Stimulated activated CD8-positive, alpha-beta memory T cell treated with anti-CD3 and anti-CD28 coated beads, Interleukin-2, amount 100 ng/mL, for 1 hour (primary cell): ENCODE measurements at places on chromosomes 5 and 9.
A peak's percentile ranks its signal among the peaks of the same experiment; 100 is the strongest.

DNA sequence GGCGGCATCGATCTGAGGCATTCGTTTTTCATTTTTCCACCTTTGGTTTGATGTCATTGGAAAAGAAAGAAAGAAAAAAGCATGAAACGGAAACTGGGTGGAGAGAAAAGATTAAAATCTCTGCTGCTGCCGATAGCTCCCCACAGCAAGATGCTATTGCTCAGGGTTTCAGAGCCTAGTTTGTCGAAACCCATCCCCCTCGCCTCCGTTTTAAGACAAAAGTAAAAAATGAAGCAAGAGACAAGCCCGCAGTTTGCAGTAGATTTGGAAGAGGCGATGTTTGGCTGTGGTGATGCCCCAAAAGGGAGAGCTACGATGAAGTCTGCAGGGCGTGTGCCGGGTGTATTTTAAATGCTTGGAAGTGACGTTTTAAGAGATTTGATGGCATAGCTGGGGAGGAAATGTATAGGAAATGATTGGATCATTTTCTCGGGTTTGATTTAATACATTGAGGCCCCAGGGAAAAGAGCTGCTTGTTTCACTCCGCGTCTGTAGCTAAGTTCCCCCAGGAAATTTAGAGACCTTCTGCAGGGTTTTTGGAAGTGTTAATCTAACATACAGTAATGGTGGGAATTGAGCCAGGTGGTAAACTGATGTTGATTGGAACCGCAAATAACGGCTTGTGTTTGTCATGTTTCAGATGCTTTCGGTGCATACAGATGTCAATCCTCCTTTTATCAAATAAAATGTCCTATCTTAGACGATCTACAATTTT is 909 bp downstream of the NDFIP1 start:
- DNase-seq: no peak

- no peak for DNase-seq
These were observed 484.1 kb upstream of the SEMA6A start for GRCh38 chr5:117058740-117059139.

DNA sequence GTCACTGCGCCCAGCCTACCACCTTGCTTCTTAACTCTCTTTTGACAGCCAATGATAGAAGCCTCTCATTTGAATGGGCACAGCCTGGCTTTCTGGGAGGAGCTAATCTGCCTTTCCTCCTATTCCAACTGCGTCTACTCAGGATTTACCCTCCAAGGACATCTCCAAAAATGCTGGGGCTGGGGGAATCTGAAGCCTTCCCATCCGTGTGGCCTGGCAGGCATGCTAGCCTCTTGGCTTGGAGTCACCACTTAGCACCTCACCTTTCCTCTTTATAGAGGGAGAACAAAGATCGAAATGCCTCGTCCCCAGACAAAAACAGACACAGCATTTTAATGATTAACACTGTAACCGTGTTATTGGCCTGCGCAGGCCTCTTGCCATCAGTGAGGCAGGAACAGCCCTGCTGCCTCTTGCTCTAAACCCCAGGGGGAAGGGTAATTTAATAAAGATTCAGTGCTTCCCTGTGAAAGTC is 108.2 kb upstream of the KLF4 start:
- DNase-seq: no peak

- no peak for DNase-seq
These were observed 115.5 kb upstream of the DMRT1 start for GRCh38 chr9:726005-726404.

GRCh38 chr5:169602535-169602934 is 19.0 kb downstream of the SPDL1 start:
- DNase-seq: no peak

GRCh38 chr9:107759009-107759822 is 269.6 kb upstream of the KLF4 start:
- no peak for DNase-seq

GRCh38 chr5:141992349-141992963 is 20.4 kb downstream of the GNPDA1 start:
- DNase-seq: peak; percentile 68

DNA sequence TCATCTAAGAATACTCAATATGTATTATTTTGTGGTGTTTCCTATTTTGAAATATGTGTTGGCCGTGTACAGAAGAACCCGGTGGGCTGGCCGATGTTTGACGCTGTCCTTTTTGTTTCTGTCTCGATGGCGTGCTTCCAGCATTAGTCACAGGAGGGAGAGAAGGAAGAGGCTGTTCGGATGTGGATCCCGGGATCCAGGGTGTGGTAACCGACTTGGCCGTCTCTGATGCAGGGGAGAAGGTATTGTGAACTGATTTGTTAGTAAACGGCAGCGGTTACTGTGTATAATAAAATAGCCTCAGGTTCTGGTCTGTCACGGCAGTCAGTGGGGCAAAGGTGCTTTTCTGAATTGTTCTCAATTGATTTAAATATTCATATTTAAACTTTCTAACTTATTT is 275.0 kb downstream of the ARHGEF28 start:
- DNase-seq: no peak

- no peak for DNase-seq
These were observed 93.6 kb downstream of the UHRF2 start for GRCh38 chr9:6506571-6506970.

DNA sequence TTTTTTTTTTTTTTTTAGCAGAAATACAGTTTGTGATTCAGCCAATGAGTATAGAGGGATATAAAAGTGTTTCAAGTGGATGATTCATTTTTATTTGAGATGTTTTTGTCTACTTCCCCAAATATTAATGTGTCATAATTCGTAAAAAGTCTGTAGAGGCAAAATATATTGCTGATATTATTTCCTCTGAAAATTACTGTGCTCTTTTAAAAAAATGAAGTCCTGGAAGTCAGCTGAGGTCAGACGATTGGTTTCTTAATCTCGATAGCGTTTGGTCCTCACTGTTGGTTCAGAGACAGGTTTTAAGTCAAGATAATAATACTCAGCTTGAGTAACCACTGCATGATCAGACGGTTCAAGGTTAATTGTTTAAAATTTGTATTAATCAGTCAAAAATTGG is 19.5 kb downstream of the IL9 start:
- no peak for DNase-seq

DNA sequence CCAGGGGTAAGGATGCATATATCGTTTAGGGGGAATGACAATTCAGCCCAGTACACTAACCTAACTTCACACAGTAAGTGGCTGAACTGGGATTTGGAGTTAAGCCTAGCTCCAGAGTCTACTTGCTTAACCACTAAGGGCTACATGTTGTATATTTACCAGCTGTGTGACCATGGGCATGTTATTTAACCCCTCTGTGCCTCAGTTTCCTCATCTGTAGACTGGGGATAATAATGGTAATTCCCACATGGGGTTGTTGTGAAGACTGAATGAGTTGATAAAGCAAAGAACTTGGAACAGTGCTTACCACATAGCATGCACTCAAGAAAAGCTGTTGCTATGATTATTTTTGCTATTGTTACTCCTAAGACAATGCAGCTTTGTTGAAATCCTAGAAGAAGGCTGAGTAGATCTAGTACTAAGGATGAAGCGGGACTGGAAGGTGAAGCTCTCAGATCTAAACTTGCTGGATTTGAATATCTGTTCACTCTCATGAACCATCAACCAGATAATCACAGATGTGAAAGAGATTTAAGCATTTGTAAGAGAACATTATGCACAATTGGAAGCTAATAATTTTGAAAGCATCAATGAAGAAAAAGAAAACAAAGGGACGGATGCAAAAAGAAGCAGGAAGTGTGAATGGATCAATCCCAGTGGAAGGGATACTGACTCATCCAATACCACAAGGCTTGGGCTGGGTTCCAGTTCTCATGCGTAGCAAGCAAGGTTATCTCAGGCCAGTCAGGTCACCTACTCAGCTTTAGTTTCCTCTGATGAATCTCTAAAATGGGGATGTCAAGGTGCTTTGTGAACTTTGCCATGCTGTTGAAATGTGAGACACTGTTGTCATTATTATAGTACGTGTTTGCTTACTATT is 78.5 kb upstream of the TBC1D2 start:
- no peak for DNase-seq

GRCh38 chr5:80069918-80070318 is 34.8 kb downstream of the THBS4 start:
- DNase-seq: no peak

- DNase-seq: no peak
These were observed 253.4 kb upstream of the SLC24A2 start for GRCh38 chr9:20042128-20042711.

- DNase-seq: no peak
These were observed 26.7 kb upstream of the ALDH1A1 start for GRCh38 chr9:72979405-72980100.

- no peak for DNase-seq
These were observed 131.0 kb upstream of the VCAN start for GRCh38 chr5:83340511-83340918.

DNA sequence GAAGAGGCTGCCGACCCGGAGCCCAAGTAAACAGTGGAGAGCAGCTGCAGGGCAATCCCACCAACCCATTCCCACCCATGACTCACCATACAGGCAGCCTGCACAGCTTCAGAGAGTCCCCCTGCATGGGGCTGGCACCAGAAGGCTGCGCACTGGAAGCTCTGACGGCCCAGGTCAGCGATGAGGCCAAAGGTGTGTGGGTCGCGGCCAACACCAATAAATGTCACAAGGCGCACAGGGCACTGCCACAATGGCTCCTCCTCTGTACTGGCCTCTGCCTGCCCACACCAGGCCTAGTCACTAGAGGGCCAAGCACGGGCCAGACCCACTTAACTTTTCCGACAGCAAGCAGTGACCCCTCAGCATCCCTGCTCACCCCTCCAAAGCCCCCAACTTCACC is 3.0 kb upstream of the SRA1 start:
- DNase-seq: no peak

GRCh38 chr5:54645882-54646355 is 128.4 kb downstream of the SNX18 start:
- DNase-seq: no peak

- DNase-seq: no peak
These were observed 14.5 kb upstream of the DELE1 start for GRCh38 chr5:141909212-141909611.

GRCh38 chr9:120901755-120902568 is 24.6 kb downstream of the TRAF1 start:
- DNase-seq: no peak

DNA sequence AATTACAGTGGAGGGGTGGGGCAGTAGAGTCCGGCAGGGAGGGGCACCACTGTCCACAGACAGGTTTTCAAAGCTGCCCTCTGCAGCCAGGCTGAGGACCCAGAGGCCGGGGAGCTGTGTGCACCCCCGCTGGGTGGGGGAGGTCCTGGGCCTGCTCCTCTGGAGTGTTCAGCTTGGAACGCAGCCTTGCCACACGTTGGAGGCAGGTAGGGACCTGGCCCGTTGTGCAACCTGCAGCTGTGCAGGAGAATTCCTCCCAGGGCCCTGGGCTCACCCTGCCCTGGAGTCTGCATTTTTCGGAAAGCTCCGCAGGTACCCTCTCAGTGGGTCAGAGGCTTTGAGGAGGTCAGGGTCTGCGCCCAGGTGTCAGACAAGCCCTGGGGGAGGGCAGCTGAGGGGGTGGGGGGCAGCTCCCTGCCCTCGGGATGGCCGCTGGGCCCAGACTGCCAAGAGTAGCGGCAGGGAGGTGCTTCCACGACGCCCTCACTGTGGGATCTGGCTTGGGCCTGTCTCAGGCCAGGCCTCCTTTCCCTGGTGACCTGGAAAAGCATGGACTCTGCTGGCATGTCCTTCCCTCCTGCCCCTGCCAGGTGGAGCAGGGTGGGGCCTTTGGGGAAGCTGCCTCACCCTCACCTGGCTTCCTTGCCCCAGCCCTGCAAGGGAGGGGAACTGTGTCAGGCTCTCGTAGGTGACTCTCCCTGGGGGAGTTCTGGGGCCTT is 29.5 kb downstream of the RXRA start:
- no peak for DNase-seq
